ENCODE measurements at places on chromosomes 16 and 17.

DNA sequence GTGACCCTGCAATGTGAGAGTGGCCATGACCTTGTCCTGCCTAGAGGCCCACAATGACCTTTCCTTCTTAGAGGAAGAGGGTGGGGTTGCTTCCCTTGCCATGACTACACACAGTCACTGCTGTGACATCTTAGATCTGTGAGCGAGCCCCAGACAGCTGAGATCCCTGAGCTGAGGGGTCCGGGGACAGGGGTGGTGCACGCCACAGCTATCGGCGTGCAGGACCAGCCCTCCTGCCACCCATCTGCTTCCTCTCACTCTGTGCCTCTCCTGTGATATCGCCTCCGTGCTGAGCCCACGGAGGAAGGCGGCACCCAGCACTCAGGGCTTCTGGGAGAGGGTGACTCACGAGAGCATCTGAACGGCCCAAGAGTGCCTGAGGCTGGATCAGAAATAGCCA is 35.2 kb downstream of the KIAA0513 start:
- no peak for DNase-seq

DNA sequence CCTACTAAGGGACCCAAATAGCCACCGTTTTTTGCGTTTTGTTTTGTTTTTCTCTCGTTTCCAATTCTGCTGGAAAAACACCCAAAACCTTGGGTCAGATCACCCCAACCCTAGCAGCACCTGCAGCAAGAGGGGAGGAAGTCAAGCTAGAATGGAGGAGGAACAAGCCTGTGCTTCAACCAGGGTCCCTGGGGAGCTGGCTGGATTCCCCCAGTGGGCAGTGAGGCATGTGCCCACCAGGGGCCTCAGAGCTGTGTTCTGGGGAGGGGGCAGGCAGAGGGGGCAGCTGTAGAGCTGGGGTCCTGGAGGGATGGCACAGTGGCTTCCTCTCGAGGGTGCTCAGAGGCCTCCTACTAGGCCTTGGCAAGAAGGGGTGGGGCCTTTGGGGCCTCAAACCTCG is 6.5 kb downstream of the CD79B start:
- no peak for DNase-seq

DNA sequence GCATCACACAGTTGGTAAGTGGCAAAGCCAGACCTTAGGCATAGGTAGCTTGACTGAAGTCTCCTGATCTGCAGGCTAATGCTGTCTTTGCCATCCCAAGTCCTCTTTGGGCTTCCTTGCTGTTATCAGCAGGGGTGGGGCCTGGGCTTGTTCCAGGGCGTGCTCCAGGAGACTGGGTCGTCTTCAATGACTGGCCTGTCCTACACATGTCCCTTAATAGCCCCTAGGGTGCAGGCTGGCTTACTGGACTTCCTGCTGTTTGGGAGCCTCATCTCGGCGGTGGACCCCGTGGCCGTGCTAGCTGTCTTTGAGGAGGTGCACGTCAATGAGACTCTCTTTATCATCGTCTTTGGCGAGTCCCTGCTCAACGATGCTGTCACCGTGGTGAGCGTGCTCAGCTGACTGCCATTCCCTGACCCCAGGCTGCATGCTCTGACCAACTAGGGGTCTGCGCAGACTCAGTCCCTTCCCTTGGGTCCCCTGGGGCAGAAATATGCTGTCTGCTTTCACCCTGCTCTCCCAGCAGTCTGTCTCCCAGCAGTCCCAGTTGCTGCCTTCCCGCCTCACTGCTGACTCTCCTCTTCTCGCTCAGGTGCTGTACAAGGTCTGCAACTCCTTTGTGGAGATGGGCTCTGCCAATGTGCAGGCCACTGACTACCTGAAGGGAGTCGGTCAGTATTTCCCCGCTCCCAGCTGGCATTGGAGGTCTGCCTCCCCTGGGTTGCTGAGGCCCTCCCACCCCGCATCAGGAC is 6.2 kb downstream of the SLC9A5 start:
- DNase-seq: no peak

DNA sequence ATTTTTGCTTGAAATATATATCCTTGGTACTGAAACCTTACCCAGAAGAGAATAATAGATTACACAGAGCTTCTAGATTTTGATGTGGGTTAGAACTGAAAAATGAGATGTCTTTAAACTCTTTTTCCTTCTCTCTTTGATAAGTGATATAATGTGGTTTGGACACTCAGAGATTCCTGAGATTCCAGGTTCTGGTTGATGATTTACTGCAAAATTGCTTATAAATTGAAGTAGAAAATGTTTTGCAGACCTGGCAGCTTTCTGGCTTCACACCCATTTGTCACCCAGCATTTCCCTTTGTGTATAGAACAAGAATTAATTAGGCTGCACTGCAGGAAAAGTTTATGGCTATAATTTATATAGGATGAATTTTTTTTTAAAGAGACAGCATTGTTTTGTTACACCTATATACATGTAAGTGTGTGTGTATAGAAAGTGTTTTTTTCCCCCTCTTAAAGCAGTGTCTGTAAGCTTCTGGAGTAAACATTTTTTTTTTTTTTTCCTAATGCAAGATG is 23.5 kb downstream of the AATF start:
- DNase-seq: no peak

- DNase-seq: no peak
Measured at GRCh38 chr16:49504626-49505025, 131.0 kb downstream of the C16orf78 start.

- DNase-seq: no peak
Measured at GRCh38 chr16:22217890-22218730, 12.0 kb downstream of the EEF2K start.

DNA sequence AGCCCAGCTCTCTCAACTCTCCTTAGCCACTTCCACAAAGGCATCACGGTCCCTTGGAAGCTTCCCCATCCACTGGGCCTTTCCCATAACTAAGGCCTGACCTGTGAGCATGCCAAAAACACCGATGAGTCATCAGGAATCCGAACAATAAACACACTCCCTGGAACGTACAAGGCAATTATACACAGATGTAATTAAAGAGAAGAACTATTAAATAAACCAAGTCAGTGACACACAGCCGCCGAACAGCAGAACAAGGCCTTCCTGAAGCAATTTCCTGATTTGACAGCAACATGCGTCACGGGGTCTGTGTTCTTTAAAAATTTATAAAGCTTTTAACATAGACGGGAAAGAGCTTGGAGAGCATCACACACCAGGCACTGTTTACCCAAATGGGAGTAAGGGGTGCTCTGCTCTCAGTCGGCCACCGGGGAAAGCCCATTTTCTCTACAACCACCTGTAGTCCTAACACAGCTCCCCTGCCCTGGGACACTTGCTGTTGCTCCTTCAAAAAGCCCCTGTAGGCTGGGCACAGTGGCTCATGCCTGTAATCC is 29.4 kb downstream of the COG7 start:
- DNase-seq: no peak

DNA sequence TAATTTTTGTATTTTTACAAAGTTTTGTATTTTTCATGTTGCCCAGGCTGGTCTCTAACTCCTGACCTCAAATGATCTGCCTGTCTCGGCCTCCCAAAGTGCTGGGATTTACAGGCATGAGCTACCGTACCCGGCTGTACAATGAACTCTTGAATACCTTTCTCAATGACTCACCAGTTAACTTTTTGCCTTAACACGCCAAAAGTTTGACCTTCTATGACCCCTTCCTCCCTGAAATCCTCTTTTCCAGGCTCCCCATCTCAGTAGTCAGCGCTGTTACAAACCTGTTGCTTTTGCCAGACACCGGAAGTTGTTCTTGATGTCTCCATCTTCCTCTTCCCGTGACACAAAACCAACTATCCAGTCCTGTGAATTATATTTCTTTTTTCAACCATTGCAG is 158.1 kb upstream of the ASIC2 start:
- DNase-seq: no peak

- DNase-seq: no peak
Measured at GRCh38 chr17:18949566-18949965, 2.4 kb upstream of the SLC5A10 start.

GRCh38 chr17:83086907-83087787 is 7.7 kb downstream of the METRNL start:
- DNase-seq: no peak

DNA sequence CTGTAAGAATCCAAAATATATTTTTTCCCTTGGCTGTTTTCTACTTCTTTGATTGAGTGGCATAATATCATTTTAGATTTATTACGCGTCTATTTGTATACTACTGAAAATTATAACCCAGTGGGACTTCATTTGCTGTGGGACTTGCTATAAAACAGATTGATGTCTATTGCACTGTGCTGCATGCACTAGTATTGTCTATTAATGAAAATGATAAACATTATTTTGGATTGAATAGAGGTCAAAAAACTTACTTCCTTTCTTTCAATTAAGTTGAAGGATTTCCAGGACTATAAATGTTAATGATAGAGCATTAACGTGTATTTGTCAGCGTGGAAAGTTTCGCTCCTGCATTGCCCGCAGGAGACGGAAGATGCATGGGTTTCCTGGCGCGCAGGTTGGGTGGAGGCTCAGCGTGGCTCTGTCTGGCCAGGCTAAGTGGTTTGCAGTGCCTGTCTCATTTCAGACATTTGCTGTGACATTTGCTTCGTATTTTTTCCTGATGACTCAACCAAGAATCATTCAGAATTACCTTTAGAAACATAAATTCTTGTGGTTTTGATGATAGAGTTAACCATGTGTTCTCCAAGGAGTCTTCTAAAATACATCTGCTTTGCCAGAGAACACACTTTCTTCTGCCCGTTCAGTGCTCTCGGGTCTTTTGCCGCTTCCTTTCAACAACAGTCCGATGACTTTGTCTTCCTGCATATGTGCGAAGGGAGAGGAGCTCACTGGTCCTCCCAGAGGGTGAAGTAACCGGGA is 216.7 kb downstream of the RPTOR start:
- DNase-seq: peak; percentile 36

DNA sequence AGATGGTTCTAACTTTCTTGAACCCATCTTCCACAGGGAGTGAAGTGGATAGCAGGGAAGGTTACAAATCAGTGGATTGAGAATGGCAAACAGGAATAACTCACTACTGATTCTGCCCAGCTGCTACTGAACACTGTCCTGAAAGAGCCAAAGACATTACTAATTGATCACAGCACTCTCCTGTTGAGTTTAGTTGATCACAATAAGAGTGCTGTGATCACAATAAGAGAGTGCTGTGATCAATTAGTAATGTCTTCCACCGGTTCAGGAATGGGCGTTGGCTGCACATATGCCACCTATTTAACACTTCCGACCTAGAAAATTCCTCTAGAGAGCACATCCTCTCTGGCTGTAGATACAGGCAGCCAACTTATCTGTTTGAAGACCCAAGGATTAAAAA is 11.4 kb downstream of the CFAP97D1 start:
- no peak for DNase-seq

DNA sequence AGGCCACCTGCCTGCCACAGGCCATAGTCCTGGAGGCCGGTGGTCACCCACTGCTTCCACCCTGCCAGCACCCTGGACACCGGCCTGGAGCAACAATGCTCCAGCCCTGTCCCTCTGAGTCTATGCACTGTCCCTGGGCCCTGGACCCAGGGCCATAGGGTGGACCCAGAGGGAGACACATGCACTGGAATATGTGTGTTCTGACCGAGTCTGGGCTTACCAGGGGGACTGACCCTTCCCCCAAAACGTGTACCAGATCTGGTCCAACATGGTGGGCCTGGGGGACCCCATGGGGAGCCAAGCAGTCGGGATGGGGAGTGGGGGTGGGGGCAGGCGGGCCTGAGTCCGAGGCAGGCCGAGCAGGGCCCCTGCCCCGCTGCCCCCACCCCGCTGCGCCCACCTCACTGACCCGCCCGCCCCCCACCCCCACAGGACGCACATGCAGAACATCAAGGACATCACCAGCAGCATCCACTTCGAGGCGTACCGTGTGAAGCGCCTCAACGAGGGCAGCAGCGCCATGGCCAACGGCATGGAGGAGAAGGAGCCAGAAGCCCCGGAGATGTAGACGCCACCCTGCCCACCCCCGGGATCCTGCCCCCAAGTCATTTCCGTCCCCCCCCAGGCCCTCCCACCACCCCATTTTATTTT is 357.4 kb downstream of the SEC14L1 start:
- no peak for DNase-seq

DNA sequence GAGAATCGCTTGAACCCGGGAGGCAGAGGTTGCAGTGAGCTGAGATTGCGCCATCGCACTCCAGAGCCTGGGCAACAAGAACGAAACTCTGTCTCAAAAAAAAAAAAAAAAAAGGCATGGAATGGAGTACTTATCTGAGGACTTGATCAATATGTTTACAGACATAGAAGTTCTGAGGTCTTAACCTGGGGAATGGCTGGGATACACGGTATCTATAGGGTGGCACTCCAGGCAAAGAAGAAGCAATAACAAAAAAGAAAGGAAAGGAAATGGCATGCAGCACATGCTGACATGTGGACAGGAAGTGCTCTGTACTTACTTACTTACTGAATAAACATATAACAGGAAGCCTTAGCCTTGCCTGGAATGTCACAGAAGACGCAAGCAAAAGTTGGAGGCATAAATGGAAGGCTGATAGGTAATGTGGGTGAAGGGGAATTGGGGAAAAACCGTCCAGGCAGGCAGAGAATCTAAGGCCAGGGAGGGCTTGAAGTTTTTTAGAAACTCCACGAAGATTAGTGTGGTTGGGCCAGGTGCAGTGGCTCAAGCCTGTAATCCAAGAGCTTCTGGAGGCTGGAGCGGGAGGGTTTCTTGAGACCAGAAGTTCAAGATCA is 10.1 kb upstream of the SPOP start:
- DNase-seq: no peak

DNA sequence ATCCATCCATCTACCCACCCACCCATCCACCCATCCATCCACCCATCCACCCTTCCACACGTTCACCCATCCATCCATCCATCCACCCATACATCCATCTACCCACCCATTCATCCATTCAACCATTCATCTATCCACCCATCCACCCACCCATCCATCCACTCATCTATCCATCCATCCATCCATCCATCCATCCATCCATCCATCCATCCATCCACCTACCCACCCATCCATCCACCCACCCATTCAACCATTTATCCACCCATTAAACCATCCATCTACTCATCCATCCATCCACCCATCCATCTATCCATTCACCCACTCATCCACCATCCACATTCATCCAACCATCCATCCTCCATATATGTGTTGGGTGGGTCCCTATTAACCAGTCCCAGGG is 26.2 kb upstream of the RPTOR start:
- no peak for DNase-seq

DNA sequence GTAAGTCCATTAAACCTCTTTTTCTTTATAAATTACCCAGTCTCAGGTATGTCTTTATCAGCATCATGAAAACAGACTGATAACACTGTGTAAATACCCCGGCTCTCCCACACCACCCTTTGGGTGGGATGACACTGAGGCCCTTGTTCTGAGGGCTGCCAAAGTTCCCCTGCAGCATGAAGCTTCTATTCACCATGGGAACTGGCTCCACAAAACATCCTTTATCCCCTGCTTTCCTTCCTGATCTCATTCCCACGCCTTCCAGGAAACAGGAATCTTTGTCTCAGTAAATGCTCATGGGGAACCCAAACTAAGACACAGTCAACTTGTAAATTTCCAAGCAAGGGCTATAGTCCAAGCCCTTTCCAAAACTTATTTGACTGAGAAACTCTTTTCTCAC is 88.4 kb downstream of the ABCC12 start:
- no peak for DNase-seq

All from activated CD8-positive, alpha-beta memory T cell treated with anti-CD3 and anti-CD28 coated beads for 4 hours (primary cell).